Fibroblast of upper back skin (primary cell): ENCODE measurements at places on chromosomes 7 and 10.

GRCh38 chr7:159061674-159062212 is 82.9 kb downstream of the VIPR2 start:
- peak; percentile 3 for DNase-seq

- no peak for DNase-seq
Measured at GRCh38 chr10:123038782-123039631, 30.2 kb downstream of the ACADSB start.

GRCh38 chr7:46461334-46461777 is 540.3 kb upstream of the IGFBP3 start:
- DNase-seq = peak; percentile 61

GRCh38 chr7:19116121-19117090 is 1.0 kb downstream of the TWIST1 start:
- no peak for DNase-seq
